GDM1 (cell line): ENCODE measurements at places on chromosomes 6 and 20.

- no peak for DNase-seq
Observed at GRCh38 chr6:54515013-54515412, 206.8 kb downstream of the TINAG start.

- DNase-seq: no peak
Observed at GRCh38 chr20:408843-409696, 971 bp downstream of the RBCK1 start.

DNA sequence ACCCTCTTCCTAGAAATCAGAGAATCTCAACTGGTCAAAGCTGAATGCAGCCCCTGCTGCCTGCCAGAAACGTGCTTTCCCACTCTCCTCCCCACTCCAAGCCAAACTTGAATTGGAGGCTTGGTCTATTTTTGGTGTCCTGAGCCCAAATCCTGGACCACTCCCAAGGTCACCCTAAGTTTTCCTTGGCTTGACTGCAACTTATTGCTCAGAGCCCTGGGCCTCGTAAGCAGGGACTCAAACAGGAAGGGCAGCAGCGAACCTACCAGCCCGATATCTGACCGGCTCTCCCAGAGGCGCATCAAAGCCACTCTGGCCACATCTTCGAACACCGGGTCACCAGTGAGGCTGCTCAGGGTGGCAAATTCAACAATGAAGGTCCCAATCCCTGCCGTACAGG is 12.7 kb downstream of the EDEM2 start:
- DNase-seq: no peak

DNA sequence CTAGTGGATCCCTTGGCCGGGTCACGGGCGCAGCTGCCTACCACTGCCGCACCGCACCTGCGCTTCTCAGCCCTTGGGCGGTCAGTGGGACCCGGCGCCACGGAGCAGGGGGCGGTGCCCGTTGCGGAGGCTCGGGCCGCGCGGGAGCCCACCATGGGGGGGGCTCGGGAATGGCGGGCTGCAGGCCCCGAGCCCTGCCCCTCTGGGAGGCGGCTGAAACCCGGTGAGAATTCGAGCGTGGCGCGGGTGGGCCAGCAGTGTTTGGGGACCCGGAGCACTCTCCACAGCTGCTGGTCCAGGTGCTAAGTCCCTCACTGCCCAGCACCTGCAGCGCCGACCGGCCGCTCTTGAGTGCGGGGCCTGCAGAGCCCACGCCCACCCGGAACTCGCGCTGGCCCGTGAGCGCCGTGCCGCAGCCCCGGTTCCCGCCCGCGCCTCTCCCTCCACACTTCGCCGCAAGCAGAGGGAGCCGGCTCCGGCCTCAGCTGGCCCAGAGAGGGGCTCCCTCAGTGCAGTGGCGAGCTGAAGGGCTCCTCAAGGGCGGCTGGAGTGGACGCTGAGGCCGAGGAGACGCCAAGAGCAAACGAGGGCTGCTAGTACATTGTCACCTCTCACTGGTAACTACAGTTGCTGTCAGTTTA is 120.5 kb upstream of the TMEM170B start:
- no peak for DNase-seq

DNA sequence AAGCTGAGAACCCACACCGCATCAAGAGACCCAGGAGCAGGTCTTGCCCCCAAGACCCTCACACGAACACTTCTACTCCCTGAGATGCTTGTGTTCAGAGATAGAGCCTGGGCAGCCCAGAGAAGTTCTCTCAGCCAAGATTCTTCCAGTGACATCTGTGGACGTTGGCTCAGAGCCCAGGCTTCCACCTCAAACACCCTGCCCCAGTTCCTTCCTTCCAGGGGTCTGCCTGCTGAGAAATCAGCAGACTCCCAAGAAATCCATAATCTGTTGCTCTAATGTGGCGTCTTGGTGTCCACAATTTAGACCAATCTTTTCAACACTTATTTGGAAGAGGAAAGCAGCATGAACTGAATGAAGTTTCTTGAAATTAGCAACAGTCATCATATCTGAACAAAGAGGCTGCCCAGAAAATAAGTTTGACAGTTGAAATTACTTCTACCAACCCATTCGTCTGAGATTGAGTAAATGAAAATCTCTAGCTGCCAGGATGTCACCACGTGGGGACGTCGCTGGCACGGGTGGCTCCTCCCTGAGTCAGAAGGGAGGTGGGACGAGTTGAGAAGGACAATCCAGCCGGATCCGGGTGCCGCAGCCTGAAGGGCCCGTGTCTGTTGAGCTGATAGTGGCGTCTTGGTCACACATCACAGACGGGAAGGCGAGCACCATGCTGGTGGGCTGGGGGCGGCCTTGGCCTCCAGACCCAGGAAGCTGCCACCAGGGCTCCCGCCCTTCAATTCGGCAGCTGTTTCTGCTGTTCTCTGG is 400.9 kb downstream of the TAF4 start:
- no peak for DNase-seq

DNA sequence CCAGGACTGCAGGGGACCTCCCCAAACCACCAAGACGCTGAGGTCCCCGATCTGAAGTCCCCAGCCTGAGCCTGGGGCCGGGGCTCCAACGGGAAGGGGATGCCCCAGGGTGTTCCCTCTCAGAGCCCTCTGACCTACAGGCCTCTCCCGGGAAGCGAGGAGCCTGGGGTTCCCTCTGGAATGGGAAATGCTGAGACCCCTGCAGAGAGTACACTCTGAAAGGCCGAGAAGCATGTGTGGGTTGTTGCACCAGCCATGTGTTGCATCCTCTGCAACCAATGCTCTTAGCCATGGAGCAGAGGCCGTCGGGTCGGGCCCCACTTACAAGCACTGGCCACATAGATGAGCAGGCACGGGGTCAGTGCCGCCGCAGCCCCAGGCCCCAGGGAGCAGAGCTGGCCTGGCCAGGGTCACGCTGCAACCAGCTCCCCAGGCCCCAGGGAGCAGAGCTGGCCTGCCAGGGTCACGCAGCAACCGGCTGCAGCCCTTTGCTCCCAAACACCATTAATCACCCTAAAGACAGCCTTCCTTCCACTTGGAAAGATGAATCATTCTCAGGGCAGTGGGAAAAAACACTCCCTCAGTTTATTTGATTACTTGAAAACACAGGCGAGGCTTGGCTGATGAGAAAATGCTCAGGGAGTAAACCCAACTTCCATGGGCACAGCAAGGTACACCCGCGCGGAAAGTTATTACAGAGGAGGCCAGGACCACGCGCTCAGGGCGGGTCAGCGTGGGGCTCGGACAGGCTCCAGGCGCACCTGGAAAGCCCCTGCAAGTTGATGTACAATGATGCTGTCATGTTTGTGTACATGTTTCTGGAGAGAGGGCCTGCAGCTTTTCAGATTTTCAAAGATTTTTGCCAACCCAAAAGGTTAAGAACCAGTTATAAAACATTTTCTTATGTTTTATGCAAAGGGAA is 78.0 kb upstream of the AFDN start:
- DNase-seq: no peak
